ENCODE measurements at places on chromosomes 12 and 14. TPM values are rescaled to one million over a fixed set of nuclear protein-coding genes. Genes with fewer than 3 reads are reported as not detected.

The SFSWAP gene
- 20.6 TPM for total RNA-seq

The LRRIQ1 gene
- total RNA-seq = 0.28 TPM

The CCDC91 gene
- total RNA-seq = 14.7 TPM

The RASSF9 gene
- total RNA-seq = 0.18 TPM

The ARHGEF40 gene
- total RNA-seq = 18.1 TPM

The AICDA gene
- not detected for total RNA-seq

The IL31 gene
- not detected for total RNA-seq

The LRP1-AS gene
- not detected for total RNA-seq

The OAS2 gene
- not detected for total RNA-seq

The IFT43 gene
- 29.4 TPM for total RNA-seq

The IL23A gene
- not detected for total RNA-seq

The LALBA gene
- not detected for total RNA-seq

The GYS2 gene
- not detected for total RNA-seq

The TGM1 gene
- total RNA-seq = 0.56 TPM

The GLT1D1 gene
- not detected for total RNA-seq
